HCT116 (cell line): ENCODE measurements at places on chromosomes 13 and 19.

GRCh38 chr13:110617321-110618072, 2.2 kb downstream of the NAXD start:
- no peak for DNase-seq

GRCh38 chr13:60811581-60811980, 414.6 kb downstream of the TDRD3 start:
- no peak for DNase-seq

DNA sequence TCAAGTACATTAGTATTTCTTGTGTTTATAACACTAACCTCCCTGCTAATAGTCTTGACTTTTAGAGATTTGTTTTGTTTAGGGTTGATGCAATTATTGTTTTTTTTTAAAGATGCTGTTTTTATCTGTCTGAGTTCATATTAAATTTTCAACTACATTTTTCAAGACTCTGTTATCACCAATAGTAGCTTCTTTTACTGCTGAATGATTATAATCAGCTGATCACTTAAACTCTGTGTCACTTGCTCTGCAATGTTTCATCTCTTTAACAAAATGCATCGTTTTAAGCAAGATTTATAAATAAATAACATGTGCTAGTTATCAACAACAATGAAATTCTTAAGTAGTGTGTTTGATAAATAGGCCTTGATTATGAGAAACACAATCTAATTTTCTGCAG, 920.9 kb upstream of the PCDH20 start:
- DNase-seq = no peak

- no peak for DNase-seq
Measured at GRCh38 chr13:112655913-112656312, 33.9 kb upstream of the ATP11A start.

- no peak for DNase-seq
Measured at GRCh38 chr13:76764429-76764828, 121.8 kb downstream of the KCTD12 start.

GRCh38 chr19:16969135-16969534, 57.5 kb downstream of the CPAMD8 start:
- no peak for DNase-seq

DNA sequence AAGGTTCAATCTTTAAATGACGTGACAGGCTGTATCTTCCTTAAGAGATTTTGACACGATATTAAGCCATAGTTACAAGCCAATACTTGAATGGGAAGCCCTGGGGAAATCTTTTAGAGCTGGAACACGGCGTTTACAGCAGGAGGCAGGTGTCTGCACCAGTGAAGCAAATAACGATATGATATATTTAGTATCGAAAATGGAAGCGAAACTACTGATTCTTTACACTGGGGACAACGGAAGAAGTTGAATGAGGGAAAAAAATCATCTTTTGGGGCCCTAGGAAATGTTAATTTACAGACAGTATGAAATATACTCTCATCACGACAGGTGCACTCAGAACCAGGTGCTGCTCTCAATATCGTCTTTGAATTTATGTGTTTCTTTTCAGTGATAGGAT, 793.9 kb upstream of the PCDH20 start:
- DNase-seq = no peak

DNA sequence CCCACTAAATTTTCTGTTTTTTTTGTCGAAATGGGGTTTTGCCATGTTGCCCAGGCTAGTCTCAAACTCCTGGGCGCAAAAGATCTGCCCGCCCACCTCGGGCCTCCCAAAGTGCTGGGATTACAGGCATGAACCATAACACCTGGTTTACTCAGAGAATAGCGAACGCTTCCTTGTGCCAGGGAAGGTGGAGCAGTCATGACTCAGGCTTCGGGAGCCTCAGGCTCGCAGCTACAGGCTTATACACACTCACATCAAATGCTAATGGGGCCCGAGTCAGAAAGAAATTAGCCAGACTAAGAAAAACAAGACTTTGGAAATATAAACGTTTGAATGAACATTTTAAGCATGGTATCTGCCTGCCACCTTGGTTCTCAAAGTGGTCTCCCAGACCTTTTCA, 11.0 kb upstream of the TPT1 start:
- DNase-seq = no peak

DNA sequence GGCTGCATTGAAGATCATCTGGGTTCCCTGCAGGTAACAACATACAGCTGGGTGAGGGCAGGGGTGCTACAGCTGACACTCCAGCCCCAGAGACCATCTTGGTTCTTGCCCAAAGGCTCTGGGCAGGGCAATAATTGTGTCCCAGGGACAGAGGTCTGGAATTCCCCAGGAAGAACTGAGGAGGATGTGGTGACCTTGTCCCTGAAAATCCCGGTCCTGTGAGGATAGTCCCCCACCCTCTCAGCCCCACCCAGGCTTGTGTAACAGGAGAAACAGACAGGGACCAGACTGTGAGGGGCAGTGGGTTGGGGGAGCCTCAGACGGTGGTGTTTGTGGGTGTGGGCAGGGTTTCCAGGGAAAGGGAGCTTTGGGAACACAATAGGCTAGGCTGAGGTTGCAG, 63.5 kb downstream of the COLGALT1 start:
- no peak for DNase-seq

GRCh38 chr19:28427376-28428083, 785.4 kb downstream of the UQCRFS1 start:
- no peak for DNase-seq

DNA sequence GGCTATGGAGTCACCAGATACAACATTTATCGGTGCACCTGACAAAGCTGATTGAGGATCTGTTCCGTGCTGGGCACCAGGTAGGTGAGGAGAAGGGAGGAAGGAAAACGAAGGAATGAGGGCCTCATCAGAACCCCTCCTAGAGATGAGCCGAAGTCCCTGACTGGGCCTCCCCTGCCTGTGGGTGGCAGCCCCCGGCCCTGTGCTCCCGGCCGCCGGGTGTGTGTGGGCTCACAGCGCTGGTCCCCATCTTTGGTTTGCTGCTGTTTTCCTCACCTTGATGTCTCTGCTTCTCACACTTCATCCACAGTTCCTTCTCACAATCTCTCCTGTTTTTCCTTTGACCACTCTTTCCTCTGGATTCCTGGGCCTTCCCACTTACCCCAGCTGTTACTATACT, 32.8 kb downstream of the TMED1 start:
- DNase-seq = no peak

DNA sequence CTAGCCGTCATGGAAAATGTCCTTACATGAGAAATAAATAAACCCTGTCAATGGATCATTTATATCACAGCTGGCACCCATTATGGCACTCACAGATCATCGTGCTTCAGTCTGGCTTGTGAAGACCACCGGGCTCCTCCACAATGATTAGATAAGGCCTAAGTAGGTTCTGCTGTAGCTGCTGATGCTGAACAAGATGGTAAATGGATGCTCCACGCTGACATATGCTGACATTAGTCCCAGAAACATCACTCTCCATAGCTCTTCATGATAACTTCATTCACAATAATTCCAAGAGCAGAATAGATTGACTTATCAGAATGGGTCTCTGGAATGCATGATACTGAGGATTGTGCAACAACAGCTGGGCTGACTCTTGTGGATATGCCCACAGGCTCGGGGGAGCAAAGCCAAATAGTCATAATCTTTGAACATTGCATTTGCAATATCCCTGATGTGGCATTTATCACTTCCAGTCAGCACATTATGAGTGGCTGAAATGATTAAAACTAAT, 63.8 kb upstream of the RXFP2 start:
- DNase-seq = no peak

DNA sequence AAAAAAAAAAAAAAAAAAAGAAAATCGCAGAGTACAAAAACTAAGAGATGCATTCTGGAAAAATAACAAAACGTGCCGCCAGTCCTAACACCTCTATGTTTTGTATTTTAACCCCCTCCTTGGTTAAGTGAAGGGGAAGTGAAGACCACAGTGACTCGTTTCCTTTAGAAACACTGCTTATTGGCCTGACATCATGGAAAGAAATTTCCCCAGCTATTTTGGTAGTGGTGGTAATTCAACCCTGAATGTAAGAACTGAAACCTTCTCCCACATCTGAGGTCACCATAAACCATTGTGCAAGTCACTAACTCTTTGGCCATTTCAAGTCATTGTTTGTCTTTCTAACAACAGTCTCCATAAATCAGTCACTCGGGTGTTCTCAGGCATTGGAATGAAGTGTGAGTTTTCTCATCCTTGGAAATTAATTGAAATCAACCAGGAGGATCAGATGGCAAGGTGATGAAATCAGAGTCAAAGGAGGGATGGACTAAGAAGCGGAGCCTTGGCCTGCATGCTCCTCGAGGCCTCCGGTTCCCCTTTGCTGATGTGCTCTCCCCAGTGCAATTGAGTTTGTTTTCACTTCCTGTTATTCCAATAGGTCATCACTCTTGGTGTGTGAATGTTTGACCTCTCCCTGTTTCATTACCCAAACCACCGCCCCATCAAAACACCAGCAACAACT, 443.9 kb downstream of the FGF9 start:
- DNase-seq = no peak
